ENCODE measurements at places on chromosomes 13 and 19. TPM values are rescaled to one million over a fixed set of nuclear protein-coding genes. Genes with fewer than 3 reads are reported as not detected.

MARCHF2 gene
- total RNA-seq: 18.5 TPM

KLK3 gene
- total RNA-seq: not detected

ZNF578 gene
- total RNA-seq: 4.2 TPM

NKG7 gene
- total RNA-seq: not detected

RASGRP4 gene
- total RNA-seq: 2.0 TPM

SLC25A41 gene
- not detected for total RNA-seq

GDF15 gene
- 4.1 TPM for total RNA-seq

CGB7 gene
- 1.2 TPM for total RNA-seq

CDC42EP5 gene
- 4.8 TPM for total RNA-seq

SYNGR4 gene
- total RNA-seq: not detected

USP12 gene
- total RNA-seq: 27.6 TPM

SLC1A6 gene
- 14.0 TPM for total RNA-seq

LMTK3 gene
- 13.6 TPM for total RNA-seq

TNPO2 gene
- total RNA-seq: 110 TPM

DENND1C gene
- 4.0 TPM for total RNA-seq

TMIGD2 gene
- total RNA-seq: 0.38 TPM

CACNG6 gene
- 1.2 TPM for total RNA-seq

BRSK1 gene
- total RNA-seq: 33.6 TPM

SGTA gene
- 86.8 TPM for total RNA-seq

ACER1 gene
- total RNA-seq: not detected

TLE6 gene
- total RNA-seq: 2.5 TPM

SPTBN4 gene
- total RNA-seq: 3.4 TPM

AMER2 gene
- 0.57 TPM for total RNA-seq

JAK3 gene
- 4.0 TPM for total RNA-seq
